Stimulated activated naive CD8-positive, alpha-beta T cell treated with anti-CD3 and anti-CD28 coated beads, Interleukin-15, Interleukin-2, amounts not matched to agents 100 U/mL and 50 U/mL, for 24 hours (primary cell): ENCODE measurements at places on chromosomes 2 and 18.

DNA sequence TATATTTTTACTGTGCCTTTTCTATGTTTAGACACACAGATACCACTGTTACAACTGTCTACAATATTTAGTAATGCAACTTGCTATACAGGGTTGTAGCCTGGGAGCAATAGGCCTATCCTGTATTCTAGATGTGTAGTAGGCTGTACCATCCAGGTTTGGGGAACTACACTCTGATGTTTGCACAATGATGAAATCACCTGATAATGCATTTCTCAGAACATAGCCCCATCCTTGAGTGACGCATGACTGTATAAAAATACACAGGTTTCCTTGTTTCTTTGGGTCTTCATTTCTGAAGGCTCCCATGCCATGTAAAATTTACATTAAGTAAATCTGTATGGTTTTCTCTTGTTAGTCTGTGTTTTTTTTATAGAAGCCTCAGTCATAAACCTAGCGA lies 270.9 kb upstream of the SKOR2 start:
- no peak for DNase-seq

DNA sequence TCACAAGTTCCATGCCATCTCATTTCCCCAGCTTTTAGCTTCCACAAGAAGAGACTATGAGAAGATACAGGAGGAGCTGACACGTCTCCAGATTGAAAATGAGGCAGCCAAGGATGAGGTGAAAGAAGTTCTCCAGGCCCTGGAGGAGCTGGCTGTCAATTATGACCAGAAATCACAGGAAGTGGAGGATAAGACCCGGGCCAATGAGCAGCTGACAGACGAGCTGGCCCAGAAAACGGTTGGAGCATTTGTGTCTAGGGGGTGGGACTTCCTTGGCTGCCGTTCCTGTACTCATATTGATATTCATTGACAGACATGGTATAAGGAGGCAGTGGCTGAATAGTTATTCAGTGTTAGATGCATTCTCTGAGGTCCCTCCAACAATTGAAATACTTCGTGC lies 57.2 kb upstream of the LYPD6B start:
- DNase-seq, result no peak

DNA sequence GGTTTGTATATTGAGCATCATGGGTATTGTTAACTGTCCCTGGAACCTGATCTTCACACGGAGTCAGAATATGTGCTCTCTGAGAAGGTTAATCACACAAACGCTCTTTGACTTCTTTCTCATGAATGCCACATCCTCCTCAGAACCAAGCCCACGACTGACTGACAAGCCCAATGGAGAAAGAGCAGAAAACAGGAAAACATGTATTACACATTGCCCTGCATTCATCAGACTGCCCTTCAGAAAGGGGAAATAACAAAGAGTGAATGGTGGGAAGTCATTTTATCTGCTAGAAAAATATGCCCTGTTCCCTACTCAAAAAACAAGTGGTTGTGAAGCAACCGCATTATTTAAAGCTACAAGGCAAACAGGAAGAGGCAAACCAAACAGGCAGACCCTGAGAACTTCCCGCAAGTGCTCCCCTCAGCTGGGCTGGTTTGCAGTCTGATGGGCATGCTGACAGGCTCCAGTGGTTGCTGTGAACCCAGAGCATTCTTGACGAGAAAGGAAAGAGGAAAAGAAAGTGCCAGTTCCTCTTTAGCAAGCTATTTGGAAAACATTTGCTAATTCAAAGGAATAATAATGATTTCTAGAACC lies 172.9 kb upstream of the SETBP1 start:
- DNase-seq, result peak; percentile 29

DNA sequence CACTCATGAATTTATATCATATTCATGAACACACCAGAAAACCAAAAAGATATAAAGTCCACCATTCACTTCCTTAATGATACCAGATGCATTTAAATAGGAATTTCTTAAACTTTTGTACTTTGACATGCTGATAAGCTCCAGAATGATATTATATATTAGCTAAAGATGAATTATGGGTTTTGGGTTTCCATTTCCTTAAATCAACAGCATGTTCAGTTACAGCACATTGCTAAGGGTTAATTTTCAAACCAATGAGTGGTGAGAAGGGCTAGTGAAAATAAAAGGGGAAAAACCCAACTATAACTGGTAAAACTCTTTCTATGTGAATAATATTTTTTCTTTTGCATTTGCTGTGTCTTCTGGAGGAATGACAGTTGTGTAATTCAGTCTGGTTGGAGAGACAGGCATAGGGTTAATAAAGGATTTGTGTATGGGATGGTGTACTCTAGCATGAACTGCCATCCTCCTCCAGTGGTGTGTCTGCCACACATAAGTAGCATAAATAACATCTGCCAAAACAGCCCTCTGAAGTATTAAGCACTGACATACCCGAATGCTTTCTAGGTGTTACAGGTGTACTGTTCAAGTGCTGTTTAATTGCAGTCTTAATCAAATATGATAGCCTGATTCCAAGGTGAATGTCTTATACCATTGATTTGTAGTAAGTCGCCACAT lies 19.3 kb upstream of the CPS1 start:
- DNase-seq, result no peak

GRCh38 chr2:135582383-135582782 lies 51.1 kb downstream of the R3HDM1 start:
- no peak for DNase-seq

GRCh38 chr2:36733215-36733614 lies 36.7 kb downstream of the VIT start:
- DNase-seq, result no peak

- DNase-seq, result no peak
These were observed 31.0 kb downstream of the ABCA12 start for GRCh38 chr2:215107216-215108056.

DNA sequence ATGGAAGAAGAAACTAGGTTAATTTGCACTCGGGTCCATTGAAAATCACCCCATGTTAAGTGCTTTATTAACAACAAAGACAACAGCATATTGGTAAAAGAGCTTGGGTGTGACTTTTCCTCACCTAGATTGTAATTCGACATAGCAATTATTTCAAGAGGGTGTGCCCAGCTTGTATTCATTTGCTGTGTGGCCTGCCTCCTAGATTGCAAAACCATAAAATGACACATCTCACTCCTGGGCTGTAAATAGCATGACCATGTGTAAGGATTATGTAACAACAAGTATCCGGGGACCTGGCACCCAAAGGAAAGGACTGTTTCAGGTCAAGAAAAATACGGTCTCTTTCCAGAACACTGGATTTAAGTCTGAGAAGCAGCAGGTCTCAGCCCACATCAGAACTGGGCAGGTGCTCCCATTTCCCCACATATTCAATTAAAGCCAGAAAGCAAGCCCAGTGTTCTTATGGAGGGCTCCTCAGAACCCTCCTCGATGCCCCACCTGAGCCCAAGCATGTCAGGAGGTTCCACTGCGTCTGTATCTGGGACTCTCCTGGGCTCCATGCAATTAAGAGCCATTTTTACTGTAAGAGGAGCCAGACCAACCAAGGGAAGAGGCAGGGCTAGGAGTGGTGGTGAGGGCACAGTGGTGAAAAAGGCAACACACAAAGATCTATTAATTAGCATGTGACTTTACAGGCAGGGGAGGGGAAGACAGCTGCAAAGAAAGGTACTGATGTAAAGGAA lies 39.2 kb downstream of the MREG start:
- DNase-seq, result no peak

DNA sequence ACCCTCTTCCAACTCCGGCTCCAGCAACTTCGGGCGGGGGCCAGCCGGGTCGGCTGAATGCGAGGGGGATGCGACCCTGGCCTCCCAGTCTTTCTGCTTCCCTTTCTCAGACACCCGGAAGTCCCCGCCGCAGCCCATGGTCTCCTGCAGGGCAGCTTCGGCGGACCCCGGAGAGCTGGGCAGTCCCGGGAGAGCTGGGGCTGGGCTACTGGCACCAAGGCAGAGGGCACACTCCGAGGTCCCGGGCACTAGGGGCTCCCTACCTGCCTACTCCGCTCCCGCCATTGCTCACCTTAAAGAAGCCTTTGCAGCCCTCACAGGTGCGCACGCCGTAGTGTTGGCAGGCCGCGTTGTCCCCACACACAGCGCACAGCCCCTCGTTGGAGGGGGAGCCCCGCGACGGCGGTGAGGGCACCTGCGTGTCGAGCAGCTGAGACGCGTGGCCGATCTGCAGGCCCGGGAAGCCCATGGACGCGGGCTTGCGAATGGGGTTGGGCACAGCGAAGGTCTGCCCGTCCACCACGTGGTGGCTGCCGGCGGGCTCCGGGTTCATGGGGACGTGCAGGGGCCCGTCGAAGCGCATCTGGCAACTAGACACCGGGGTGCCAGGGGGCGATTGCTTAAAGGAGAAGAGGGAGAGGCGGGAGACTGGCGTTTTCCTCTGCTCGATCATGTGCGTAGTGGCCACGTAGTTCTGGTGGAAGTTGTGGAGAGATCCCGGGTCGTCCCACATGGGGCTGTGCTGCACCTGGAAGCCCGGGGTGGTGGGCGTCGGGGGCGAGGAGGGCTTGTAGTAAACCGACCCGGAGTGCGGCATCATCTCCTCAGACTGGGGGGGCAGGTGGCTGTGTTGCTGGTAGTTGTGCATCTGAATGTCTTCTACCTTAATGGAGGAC lies 3.2 kb downstream of the NR4A2 start:
- no peak for DNase-seq

DNA sequence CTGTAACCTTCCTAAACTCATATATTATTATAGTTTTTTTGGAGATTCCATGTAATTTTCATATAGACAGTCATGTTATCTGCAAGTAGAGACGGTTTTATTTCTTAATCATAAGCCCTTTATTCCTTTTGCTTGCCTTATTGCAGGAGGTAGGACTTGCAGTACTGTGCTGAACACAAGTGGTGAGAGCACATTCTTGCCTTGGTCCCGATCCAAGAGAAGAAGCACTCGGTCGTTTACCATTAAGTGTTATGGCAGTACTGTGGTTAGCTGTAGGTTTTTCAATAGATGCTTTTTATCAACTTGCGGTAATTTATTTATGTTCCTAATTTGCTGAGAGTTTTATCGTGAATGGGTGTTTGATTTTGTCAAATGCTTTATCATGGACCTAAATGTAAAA lies 305.7 kb downstream of the DYSF start:
- no peak for DNase-seq

DNA sequence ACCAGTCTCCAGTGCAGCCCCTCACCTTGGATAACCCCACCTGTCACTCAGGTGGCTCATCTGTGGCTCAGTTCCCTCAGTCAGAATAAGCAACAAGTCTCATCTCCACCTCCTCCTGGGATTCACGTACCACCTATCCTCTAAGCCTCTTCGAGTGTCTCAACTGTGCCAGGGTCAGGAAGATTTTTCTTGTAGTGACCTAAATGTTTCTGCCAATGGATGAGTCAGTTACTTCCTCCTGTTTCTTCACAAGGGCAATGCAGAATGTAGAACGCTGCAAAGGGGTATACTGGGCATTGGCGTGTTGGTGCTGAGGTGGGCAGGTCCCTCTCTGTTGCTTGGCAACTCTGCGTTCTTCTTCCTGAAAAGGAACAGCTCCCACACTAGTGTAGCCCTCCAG lies 213.3 kb upstream of the CXCR4 start:
- DNase-seq, result no peak

DNA sequence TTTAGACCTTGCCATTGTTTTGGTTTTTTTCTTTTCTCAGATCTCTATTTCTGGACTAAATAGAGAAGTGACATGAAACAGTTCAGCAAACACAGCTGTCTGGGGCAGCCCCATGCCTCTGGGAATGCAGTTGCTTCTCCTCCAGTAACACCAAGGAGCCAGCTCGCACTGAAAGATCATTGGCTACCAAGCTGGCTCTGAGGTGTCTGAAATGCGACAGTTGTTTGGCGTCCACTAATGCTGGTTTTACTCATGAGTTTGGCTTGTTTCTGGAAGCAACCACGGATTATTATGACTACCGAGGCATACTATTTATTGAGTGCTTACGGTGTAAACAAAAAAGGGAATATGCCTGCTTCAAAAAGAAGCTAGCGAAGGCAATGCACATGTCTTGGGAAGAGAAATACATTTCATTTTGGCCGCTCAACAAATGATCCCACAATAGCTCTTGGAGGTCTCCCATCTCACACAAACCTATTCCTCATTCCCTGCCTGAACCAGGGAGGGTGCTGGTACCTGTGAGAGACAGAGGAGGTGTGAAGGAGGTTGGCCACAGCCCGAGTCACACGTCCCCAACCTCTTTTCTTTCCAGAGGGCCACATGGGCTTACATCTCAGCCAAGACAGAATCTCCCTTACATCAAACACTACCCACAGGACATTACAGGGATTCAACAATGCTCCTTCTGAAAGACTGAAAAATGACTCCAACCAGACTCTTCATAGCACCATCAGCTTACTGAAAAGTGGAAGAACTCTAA lies 37.5 kb upstream of the NEB start:
- peak; percentile 20 for DNase-seq

- DNase-seq, result no peak
These were observed 123.6 kb upstream of the CYP26B1 start for GRCh38 chr2:72271276-72271614.

DNA sequence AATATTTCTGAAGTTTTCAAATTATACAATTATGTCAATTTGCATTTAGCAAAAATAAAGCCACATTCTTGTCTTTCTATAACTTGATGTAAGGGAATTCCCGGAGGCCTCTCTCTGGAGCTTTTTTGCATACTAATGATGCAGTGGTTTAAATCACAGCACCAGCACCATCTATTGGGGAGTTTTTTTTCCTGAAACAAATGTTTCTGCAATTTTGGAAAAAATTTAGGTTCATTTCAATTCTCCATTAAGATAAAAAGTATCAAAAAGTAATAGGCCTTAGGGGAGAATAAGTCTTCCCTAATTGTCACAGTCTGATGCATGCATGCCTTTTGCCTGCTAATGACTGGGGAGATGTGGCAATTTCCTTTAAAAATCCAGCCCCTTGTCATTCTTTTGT lies 13.5 kb downstream of the CBLN2 start:
- no peak for DNase-seq

DNA sequence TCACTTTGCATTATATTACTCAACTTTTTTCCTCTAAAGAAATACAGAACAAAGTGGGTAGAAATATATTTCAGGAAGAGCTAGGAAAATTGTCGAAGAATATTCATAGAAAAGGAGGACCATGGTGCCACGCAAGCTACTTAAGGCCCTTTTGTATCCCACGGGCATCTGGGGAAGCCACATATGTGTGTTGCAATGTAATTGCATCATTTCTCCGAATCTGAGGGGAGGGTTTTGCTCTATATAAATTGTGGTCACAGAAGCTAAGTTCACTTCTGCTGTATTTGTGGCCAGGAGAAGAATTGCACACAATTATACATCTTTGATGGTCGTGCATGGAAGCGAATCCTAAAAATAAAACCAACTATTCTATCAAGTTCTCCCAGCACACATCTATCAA lies 360.3 kb downstream of the IRS1 start:
- DNase-seq, result no peak
